ENCODE measurements at places on chromosomes 3 and 15.

GRCh38 chr15:101675796-101676582 lies 23.8 kb upstream of the TM2D3 start:
- DNase-seq: no peak

GRCh38 chr3:167787440-167787839 lies 51.9 kb downstream of the SERPINI1 start:
- DNase-seq: no peak

DNA sequence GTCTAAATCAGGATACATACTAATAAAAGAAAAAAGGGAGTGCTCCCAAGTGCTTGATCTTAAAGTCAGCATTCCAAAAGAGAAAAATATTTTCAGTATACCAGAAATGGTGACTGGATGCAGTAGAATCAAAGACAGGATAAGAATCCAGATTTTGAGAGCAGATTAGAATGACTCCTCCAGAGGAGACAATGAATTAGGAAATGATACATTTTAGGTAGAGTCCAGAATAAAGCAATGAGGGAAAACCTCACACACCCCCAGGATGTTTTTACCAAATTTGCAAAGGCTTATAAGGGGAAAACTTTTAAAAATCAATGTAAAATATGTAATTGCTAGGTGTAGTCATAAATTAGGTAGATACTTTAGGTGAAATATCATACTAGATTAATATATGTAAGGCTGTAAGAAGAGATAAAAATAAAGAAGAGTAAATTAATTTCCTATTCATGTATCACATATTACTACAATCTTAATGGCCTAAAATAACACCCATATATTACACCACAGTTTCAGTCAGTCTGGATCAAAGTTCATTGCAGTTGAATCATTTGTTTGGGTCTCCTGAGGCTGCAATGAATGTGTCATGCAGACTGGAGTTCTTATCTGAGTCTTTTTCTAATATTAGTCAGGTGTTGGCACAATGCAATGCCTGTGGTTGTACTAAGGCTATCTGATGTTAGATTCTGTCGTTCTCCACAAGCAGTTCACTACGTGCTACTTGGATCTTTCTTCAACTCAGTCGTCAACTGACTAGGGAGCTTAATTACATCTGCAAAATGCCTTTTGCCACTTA lies 547.8 kb upstream of the EPHA6 start:
- no peak for DNase-seq

DNA sequence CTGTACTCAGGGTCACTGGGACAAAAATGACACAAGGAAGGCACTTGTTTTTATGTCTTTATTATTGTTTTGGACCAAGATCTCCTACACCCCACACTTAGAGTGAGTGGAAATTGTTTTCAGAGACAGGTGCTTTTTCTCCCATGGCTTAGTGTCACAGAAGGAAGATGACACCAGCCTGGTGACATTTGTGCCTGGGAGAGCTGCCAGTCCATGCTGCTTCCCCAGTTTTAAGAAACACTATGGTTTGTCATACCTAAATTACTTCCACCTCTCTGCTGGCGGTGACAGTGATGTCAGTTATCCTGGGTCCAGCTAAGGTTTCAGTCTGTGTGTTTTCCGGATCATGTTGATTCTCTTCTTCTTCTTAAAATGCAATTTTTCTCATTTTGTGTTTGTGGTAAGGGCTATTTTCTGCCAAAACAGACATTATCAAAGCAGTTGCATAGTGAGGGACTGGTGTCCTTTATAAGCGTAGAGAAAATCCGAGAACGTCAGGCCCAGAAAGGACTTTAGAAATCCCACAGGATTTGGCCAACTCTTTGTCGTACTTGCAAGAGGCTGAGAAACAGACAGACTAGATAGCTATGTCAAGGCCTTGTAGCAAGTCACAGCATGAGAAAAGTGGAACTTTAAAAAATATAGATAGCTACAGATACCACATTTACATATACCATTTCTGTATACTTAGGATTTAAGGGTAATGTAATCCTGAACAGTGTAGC lies 149.5 kb downstream of the TP63 start:
- no peak for DNase-seq

DNA sequence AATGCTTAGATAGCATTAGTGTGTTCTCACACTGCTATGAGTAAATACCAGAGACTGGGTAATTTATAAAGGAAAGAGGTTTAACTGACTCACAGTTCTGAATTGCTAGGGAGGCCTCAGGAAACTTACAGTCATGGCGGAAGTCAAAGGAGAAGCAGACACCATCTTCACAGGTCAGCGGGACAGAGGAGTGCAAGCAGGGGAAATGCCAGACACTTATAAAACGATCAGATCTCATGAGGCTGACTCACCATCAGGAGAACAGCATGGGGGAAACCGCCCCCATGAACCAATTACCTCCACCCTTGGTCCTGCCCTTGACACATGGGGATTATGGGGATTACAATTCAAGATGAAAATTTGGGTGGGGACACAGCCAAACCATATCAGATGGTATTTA lies 381.5 kb upstream of the DPPA4 start:
- DNase-seq: no peak

DNA sequence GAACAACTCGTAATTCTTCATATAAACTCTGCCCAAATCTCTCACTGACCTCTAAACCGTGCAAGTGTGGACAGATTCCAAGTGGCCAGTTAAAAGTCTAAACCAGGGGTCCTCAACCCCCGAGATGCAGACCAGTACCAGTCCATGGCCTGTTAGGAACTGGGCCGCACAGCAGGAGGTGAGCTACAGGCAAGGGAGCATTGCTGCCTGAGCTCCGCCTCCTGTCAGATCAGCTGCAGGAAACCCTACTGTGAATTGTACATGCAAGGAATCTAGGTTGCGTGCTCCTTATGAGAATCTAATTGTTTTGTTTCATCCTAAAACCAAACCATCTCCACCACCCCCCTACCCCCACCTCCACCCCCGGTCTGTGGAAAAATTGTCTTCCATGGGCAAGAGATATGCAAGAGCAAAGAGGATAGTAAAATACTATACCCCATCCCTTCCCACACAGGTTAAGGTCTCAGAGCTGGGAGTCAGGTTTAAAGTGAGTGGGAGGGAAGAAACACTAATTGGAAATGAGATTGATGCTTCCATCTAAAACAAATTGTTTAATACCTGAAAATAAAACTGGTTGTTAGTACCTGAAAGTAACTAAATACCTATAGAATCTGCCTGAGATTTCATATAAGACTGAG lies 54.0 kb downstream of the POLQ start:
- no peak for DNase-seq

GRCh38 chr3:34174740-34175139 lies 376.3 kb downstream of the PDCD6IP start:
- DNase-seq: no peak

GRCh38 chr3:149638228-149639092 lies 19.4 kb downstream of the WWTR1 start:
- no peak for DNase-seq

- no peak for DNase-seq
Observed at GRCh38 chr15:101003706-101004105, 84.5 kb downstream of the LRRK1 start.

DNA sequence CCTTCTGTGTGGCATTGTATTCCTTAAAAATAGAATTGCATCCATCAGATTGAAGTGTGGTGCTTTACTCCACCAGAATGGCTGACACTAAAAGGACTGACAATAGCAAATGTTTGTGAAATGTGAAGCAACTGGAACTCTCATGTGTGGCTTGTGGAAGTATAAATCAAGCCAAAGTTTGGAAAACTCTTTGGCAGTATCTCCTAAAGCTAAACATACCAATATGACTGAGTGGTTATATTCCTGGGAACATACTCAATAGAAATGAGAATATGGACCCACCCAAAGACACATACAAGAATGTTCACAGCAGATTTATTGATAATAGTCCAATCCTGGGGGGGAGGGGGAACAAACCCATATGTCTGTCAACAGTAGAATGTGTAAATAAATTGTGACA lies 87.1 kb downstream of the RARB start:
- no peak for DNase-seq

DNA sequence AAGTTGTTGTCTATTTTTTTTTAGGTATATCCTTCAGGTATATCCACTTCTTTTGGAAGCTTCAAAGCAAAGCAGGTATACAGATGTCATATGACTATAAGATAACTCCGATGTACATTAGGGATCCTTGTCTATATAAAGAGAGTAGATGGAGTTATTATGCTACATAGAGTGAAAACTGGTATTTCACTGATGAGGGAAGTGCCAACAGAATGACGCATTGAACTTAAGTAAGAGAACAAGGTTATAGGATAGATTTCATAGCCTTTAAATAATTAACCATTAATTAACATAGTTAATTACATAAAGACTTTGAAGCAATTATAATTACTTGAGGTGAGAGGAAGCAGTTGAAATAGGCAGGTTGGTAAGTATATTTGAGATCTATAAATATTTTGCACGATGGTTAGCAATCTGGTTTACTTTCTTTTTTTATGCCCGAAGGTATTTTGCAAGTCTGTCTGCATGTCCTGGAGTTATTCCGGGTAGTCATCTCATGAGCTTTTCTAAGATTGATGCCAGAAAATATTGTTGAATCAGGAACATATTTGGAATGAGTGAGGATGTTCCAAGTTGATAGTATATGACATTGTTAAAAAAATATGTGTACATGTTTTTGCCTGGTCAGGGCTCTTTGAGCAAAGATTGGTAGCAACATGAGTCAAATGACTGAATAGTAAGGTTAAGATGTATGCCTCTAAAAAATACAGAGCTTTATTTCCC lies 299.5 kb upstream of the KCNMB2 start:
- no peak for DNase-seq

- DNase-seq: no peak
Observed at GRCh38 chr3:12286927-12287726, 1.7 kb upstream of the PPARG start.

DNA sequence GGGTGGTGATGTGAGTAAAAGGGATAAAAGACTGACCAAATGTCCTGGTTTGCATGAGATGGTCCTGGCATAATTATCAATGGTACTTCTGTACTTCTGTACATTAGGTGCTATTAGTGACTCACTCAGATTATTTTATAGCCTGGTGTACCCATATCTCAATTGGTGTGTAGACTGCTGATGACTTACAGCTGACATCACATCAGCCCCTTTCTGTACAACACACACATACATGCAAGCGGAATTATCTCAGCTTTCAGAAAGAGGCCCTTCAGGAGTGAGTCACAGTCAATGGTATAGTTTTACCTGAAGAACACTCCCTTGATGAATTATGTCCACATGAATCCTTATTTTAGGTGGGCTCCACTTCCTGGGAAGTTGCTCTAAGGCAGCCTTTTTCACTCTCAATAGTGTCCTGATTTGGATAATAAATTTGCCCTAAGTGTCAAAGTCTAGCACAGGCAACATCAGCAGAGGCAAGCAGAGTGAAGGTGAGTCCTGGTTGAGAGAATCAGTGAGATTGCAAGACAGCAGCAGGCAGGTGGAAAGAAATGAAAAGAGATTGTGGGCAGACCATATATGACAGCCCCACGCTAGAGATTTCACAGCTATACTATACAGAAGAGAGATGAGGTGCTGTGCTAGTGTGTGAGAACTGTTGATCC lies 137.0 kb downstream of the ZPLD1 start:
- no peak for DNase-seq

DNA sequence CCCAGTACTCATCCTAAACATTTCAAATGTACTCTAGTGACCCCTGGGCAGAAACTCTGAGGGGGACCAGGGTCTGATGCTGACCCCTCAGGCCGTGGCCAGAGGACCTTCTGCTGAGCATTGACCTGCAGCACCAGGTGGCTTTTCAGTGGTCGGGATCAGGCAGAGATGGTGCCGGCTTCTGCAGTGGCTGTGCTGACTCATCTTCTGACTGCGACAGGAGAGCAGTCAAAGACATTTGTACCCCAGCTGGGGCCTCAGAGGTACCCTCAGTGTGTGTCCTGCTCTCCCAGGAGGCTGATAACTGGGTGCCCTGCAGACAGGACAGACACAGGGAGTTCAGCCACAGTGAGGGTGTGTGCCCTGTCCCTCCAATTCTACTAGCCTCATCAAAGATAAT lies 36.6 kb upstream of the IQCF6 start:
- no peak for DNase-seq

DNA sequence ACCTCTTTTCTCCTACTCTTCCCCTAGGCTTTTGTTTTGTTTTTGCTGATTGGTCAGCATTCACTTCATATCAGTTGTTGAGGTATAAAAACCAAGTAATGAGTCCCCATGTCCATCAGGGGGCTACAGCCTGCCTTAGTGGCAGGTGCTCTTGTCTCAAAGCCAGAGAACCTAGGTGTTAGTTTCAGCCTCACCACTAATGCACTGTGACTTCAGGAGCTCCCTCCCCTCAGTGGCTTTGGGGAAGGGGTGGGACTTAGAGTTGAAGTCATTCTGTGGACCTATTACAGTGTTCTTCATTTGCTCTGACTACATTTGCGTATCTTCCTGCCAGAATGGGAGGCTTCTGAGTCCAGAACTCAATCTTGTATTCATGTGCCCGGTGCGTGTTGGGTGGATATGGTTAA lies 41.6 kb downstream of the NR2C2 start:
- DNase-seq: peak; percentile 7

- no peak for DNase-seq
Observed at GRCh38 chr3:41907330-41908073, 54.4 kb downstream of the ULK4 start.

GRCh38 chr3:125042725-125043406 lies 12.9 kb downstream of the HEG1 start:
- no peak for DNase-seq

- no peak for DNase-seq
Observed at GRCh38 chr3:106421909-106422308, 553.1 kb upstream of the CBLB start.

DNA sequence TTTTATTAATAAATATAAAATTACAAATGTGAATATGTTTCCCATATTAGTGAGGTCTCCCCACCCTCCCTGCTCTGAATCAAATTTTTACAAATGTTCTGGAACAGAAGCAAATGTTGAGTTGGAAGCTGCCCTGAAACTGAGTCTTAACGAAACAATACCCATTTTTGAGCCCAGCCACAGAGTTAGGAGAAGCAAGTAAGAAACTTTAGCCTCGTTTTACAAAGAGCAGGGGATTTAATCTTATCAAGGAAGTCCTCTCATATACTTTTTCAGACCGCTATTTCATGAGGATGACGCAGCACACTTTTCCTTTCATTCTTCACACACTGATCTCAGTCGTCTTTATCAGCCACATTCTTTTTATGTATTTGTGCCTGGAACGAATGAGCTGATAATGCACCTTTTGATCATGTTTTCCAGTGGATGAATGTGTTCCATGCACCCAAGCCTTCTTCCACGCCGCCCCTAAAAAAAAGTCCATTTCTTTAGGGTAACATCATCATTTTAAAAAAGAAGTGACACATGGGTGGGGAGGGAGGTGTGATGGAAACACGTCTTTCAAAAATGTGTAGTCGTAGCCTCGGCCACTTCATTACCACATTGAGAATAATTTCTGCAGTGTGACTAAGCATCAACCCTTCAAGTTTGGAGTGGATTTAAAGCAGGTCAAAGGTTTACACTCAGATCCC lies 48.1 kb downstream of the SETMAR start:
- DNase-seq: no peak

DNA sequence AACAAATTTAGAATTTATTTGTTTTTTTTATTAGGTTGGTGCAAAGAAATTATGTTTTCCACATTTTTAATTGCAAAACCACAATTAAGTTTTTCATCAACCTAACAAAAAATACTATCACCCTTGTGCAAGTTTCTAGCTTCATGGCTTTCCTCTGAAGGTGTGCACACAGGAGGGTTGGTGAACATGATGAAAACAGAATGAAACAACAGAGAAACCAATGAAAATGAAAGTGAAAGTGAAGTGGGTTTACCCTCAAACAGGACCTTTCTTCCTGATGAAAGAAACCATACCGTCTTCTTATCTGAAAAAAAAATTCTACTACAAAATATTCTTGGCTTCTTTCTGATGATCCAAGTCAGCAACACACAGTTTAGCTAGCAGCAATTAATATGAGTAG lies 71.9 kb upstream of the FEZF2 start:
- DNase-seq: peak; percentile 25

Data from urothelium cell line (cell line).